ENCODE measurements at places on chromosomes 1 and 21. TPM values are rescaled to one million over a fixed set of nuclear protein-coding genes. Genes with fewer than 3 reads are reported as not detected.

The PRDM2 gene
- polyA plus RNA-seq: 103 TPM

The OLFML2B gene
- polyA plus RNA-seq: not detected

The SYCP1 gene
- polyA plus RNA-seq: not detected

The GPR157 gene
- polyA plus RNA-seq: 1.3 TPM

The GCSAML gene
- not detected for polyA plus RNA-seq

The TEKT2 gene
- polyA plus RNA-seq: 0.25 TPM

The KMO gene
- 29.0 TPM for polyA plus RNA-seq

The PSMG1 gene
- polyA plus RNA-seq: 8.6 TPM

The ARMH1 gene
- 253 TPM for polyA plus RNA-seq

The ABCB10 gene
- 6.5 TPM for polyA plus RNA-seq

The ERG gene
- not detected for polyA plus RNA-seq

The LRRC8B gene
- 2.9 TPM for polyA plus RNA-seq

The OR1C1 gene
- not detected for polyA plus RNA-seq

The S100A5 gene
- polyA plus RNA-seq: not detected

The EVA1C gene
- polyA plus RNA-seq: 0.84 TPM

The PDE4B gene
- polyA plus RNA-seq: 63.7 TPM

The LAD1 gene
- not detected for polyA plus RNA-seq

The PLA2G2A gene
- not detected for polyA plus RNA-seq

The ADAMTSL4 gene
- 0.70 TPM for polyA plus RNA-seq

The ZYG11B gene
- 3.6 TPM for polyA plus RNA-seq

The RIIAD1 gene
- not detected for polyA plus RNA-seq

The FCN3 gene
- polyA plus RNA-seq: not detected

The IGFN1 gene
- not detected for polyA plus RNA-seq

The F13B gene
- not detected for polyA plus RNA-seq

The HAPLN2 gene
- 0.13 TPM for polyA plus RNA-seq

The CA6 gene
- polyA plus RNA-seq: 0.36 TPM

The CAPN2 gene
- polyA plus RNA-seq: 63.9 TPM

The OR2M3 gene
- not detected for polyA plus RNA-seq

The KCNK1 gene
- polyA plus RNA-seq: not detected

The DISC1 gene
- 3.4 TPM for polyA plus RNA-seq

The SOAT1 gene
- 5.1 TPM for polyA plus RNA-seq

The AMPD1 gene
- polyA plus RNA-seq: 0.04 TPM

The GBP6 gene
- not detected for polyA plus RNA-seq

The TEDDM1 gene
- not detected for polyA plus RNA-seq

The ADORA1 gene
- polyA plus RNA-seq: not detected

The PRPF38A gene
- polyA plus RNA-seq: 26.8 TPM

The USH2A gene
- not detected for polyA plus RNA-seq

The CNIH3 gene
- polyA plus RNA-seq: 0.72 TPM

The RAVER2 gene
- polyA plus RNA-seq: 0.82 TPM

The SLC35A3 gene
- polyA plus RNA-seq: 10.7 TPM

The RAB25 gene
- polyA plus RNA-seq: 0.81 TPM

The CACNA1S gene
- not detected for polyA plus RNA-seq

The MARCKSL1 gene
- polyA plus RNA-seq: 109 TPM

The ACTL8 gene
- not detected for polyA plus RNA-seq

Measured in B cell (primary cell).